ENCODE measurements at places on chromosomes 12 and 14.
A peak's percentile ranks its signal among the peaks of the same experiment; 100 is the strongest.

DNA sequence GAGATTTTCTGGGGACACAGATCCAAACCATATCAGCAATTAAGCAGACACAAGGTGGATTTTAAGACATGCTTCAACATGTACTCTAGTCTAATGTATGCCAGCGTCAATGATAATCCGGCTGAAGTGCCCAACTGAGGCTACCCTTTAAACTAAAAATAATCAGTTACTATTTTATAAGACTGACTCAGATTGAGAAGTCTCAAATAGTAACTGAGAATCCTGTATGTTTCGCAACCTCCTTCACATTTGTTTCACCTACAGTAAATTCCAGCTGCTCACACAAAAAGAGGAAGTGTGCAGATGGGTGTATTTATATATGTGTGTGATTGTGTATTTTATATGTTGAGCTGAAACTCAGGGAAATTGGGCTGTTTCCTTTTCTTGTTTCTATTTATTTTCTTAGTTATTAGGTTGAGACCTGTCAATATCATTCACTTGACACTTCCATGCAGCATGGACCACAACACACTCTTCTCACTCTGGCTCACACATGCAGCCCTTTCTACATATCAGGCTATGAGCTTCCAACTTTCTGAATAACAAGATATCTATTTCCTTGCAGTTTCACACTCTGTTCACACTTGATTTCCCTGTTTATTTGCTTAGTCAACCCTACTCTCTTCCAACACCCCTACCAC is 1224.9 kb upstream of the TMEM132C start:
- no peak for DNase-seq

DNA sequence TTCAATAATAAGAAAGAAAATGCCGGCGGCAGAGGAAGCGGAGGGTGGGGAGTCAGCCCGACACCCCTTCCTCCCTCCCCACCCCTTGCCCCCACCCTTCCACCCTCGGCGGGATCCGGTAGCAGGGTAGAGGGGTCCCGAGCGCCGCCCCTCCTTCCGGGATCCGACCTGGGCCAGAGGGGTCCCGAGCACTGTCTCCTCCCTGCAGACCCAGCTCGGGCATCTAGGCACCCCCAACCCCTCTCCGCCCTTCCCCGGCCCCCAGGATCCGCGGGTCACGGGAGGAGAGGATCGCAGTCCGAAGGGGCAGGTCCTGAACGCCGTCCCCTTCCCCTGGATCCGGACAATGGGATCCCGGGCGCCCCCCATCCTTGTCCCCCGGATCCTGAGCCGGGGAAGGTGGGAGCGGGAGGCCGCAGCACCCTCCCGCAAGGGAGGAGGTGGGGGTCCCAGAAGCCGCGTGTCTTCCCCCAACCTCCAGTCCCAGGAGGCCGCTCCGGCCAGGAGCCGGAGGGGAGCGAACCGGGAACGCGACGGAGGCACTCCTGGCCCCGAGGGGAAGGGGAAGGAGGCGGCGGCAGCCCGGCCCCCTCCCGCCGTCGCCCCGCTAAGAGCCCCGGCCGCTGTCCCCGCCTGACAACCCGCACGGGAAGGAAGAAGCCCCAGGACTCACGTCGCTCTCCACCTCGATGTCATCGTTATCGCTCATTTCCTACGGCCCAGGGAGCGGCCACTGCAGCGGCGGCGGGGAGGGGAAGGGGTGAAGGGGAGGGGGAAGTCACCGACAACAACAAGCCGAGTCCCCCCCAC is 481 bp downstream of the MAX start:
- DNase-seq: peak; percentile 65

- DNase-seq: no peak
Measured at GRCh38 chr14:102131741-102132140, 8.0 kb upstream of the WDR20 start.

GRCh38 chr12:114984634-114985061 is 300.7 kb upstream of the TBX3 start:
- no peak for DNase-seq

GRCh38 chr14:31200702-31200990 is 6.9 kb downstream of the HECTD1 start:
- no peak for DNase-seq

GRCh38 chr12:47356129-47356700 is 276.5 kb upstream of the AMIGO2 start:
- no peak for DNase-seq

DNA sequence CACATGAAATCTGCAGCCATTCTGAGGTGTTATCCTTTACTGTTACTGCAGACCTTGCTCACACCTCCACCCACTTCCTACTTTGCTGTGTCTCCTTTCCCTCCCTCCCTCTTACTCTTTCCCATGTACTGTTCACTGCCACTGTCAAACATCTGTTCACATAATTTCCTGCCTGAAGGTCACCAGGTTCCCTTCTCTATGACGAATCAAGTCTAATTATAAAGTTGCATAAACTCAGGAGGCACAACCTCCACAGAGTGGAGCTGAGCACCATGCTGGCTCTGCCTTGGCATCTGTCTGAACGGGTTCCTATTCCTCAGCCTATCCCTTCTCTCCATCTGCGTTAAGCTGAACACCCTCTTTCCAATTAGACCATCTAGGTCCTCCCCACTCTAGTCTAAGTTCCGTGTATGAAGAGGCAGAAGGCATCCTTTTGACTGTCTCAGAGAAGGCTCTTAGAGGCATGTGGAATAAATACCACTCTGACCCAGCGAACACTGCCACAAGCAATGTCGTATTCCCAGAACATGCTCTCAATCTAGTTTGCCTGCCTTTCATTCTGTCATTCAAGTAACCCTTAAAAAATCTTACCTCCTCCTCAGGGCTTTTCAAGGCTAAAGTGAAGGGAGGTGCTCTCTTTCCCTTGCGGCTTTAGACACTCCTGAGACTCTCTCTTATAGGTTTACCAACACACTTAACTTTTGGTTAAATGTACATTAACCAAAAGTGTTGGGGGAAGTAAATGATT is 48.7 kb downstream of the ACADS start:
- DNase-seq: no peak

DNA sequence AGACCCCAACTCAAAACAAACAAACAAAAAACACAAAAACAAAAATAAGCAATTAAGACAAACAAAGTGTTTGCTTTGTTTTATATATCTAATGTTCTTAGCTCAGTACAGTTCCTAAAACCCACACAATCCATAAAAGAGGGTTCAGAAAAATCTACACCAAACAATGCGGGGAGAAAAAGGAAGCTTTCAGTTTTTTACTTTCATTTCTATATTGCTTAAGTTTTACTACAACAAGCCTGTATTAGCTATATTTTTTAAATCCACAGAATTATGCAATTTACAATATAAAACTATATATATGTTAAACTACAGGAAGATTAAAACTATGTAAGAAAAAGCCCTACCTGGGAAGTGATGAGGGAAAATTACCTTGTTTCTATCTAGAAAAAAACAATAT is 41.4 kb downstream of the CLIP1 start:
- no peak for DNase-seq

DNA sequence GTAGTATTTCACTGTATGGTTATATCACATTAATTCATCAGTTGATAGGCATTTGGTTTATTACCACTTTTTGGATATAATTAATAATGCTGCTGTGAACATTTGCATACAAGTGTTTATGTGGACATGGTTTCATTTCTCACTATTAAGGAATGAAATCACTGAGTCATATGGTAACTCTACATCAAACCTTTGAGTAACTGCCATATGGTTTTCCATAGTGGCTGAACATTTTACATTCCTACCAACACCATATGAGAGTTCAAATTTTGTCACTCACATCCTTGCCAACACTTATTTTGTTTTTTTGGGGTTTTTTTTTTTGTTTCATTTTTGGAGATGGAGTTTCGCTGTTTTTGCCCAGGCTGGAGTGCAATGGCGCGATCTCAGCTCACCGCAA is 30.2 kb upstream of the EAPP start:
- DNase-seq: no peak

GRCh38 chr12:6201213-6201608 is 1.0 kb downstream of the CD9 start:
- DNase-seq: peak; percentile 82

- DNase-seq: no peak
Measured at GRCh38 chr12:93039062-93039461, 110.0 kb upstream of the EEA1 start.

DNA sequence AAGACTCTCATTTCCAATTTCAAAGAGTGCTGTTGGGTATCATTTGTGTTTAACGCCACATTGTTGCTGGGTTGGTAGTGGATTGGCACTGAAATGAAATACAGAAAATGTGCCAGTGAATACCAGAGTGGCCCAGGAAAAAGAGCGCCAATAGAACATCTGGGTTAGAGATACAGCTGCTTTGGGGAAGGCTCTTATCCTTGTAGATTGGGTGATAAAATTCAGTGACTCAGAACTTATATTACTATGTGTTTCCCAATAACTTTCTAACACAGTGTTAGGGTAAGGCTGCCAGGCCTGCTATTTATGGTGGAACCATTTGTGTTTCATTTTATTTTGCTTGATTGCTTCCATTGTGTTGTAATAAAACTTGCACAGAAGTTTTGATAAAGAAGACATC is 168.2 kb upstream of the SSTR1 start:
- DNase-seq: no peak

GRCh38 chr14:100025111-100025510 is 40.1 kb upstream of the EVL start:
- DNase-seq: peak; percentile 97

GRCh38 chr12:5620896-5621295 is 189.0 kb downstream of the NTF3 start:
- DNase-seq: peak; percentile 41

DNA sequence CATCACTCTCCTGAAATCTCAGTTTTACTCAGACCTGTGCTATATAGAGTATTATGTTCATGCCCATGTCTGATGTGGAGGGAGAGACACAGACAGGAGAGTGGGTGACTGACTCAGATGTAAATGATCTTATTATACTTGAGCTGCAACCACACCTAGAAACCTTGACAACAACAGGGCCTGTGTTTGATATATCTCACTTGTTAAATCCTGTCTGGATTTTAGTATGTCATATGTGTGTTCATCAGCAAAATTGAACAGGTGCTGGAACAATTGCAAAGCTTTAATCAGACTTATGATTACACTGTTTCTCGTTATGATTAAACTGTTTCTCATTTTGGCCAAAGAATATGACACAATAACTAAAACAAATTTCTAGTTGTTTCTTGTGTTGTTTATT is 37.7 kb downstream of the DIP2B start:
- no peak for DNase-seq

- no peak for DNase-seq
Measured at GRCh38 chr12:29167988-29168387, 18.9 kb downstream of the FAR2 start.

GRCh38 chr12:132710043-132710404 is 618 bp upstream of the PGAM5 start:
- DNase-seq: peak; percentile 79

GRCh38 chr14:75373616-75374015 is 54.2 kb upstream of the JDP2 start:
- DNase-seq: no peak

All from islet precursor cell (in vitro differentiated cells).